Activated T-helper 1 cell treated with anti-CD3 and anti-CD28 coated beads, Interleukin-12 subunit alpha, Interleukin-12 subunit beta, Interleukin-2, Interleukin-4 antibody, amounts not matched to agents 30 ng/mL and 10 ng/mL and 1 ng/mL, durations not matched to agents 14 hours and 24 hours and 36 hours (primary cell): ENCODE measurements at places on chromosomes 2 and 18. TPM values are rescaled to one million over a fixed set of nuclear protein-coding genes. Genes with fewer than 3 reads are reported as not detected.

The ARHGAP25 gene
- 71.6 and 74.2 TPM in 2 replicates for total RNA-seq

The RSAD2 gene
- 2.2 and 2.4 TPM in 2 replicates for total RNA-seq

The ATIC gene
- total RNA-seq, result 287 and 299 TPM in 2 replicates

The ZC3H6 gene
- total RNA-seq, result 3.3 and 4.3 TPM in 2 replicates

The TLX2 gene
- total RNA-seq, result 1.2 and 1.5 TPM in 2 replicates

GRCh38 chr2:96108541-96109360 is 7.6 kb downstream of the ADRA2B start:
- H3K27ac ChIP-seq, result no peak overlapping the region
- no peaks in the 10 kb centered on the region for H3K4me1 ChIP-seq
- no peak overlapping the region for H3K4me3 ChIP-seq
- no peak for DNase-seq
- H3K36me3 ChIP-seq, result no peaks in the 10 kb centered on the region

DNA sequence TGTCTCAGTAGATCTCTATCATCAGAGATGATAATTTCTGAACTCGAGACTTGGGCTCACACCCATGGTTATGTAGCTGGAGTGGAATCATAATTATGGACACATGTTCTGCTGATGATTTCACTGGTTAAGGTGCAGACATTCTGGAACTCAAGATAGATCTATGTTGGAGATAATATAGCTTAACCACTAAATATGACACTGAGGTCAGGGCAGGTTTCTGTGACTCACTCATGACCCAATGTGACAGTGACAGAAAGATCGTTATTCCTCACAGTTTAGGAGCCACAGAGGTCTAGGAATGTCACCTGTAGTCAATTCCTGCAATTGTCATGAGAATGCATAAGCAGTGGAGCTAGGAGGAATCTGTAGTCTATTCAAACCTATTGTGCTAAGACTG is 828.6 kb downstream of the TRIB2 start:
- no peak overlapping the region for H3K27ac ChIP-seq
- H3K4me3 ChIP-seq, result no peak overlapping the region
- H3K27me3 ChIP-seq, result no peaks in the 10 kb centered on the region

- H3K27ac ChIP-seq, result no peak overlapping the region
- no peaks in the 10 kb centered on the region for H3K27me3 ChIP-seq
- H3K4me1 ChIP-seq, result no peaks in the 10 kb centered on the region
- no peaks in the 10 kb centered on the region for H3K36me3 ChIP-seq
Observed at GRCh38 chr2:102895376-102895775, 133.5 kb downstream of the TMEM182 start.
